ENCODE measurements at places on chromosomes 4 and X.
A peak's percentile ranks its signal among the peaks of the same experiment; 100 is the strongest.

DNA sequence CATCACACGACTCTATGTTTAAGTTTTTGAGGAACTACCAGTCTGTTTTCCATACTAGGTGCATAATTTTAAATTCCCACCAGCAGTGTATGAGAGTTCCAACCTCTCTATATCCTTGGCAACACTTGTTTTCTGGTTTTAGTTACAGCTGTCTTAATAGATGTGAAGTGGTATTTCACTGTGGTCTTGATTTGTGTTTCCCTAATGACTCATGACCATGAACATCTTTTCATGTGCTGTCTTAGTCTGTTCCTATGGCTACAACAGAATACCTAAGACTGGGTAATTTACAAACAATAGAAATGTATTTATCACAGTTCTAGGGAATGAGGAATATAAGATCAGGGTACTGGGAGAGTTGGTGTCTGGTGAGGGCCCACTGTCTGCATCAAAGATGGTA is 51.5 kb upstream of the GPR78 start:
- DNase-seq: no peak
- no peaks in the 10 kb centered on the region for H3K4me1 ChIP-seq
- H3K27ac ChIP-seq: no peak overlapping the region
- no peaks in the 10 kb centered on the region for H3K27me3 ChIP-seq
- H3K4me3 ChIP-seq: no peak overlapping the region

GRCh38 chrX:70433848-70434351 is 10.7 kb upstream of the DLG3 start:
- H3K4me1 ChIP-seq: peaks cover 2% of the 10 kb centered on the region
- H3K27me3 ChIP-seq: no peaks in the 10 kb centered on the region
- H3K4me3 ChIP-seq: peak overlapping the region; percentile 72
- peaks cover 3% of the 10 kb centered on the region for H3K36me3 ChIP-seq

DNA sequence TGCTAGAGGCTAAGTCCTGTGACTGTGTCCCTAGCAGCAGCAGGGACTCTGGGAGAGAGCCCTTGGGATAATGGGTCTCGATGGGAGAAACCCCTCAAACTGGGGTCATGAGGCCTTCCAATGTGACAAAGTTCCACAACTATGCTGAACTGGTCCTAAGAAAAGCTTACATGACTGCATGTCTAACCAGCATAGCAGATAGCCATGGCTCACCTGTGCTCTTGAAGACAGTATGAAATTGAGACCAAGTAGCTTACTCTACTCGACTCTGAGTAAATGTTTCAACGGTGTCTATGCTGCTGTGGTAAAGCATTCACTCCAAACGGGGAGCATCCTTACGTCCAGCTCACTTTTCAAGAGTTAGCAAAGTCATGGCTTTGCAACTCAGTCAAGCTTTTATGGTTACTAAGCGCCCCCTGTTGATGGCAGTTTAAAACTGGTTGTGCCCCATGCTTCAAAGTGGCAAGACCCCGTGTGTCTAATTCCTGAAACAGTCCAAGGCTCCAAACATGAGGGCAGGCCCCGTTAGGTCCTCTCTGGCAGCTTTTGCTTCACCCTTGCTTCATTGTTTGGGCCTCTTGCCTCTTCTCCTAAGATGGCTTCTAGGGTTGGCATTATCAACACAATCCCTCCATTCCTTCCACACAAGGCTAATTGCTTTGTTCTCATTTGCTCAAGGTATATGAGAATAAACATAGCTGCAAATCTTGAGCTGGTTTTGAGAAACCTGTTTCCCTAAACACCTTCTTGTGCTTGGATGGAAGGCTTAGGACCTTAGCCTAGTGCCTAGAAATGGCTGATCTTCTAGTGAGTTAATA is 46.6 kb downstream of the CCNG2 start:
- H3K4me3 ChIP-seq: no peak overlapping the region
- no peaks in the 10 kb centered on the region for H3K36me3 ChIP-seq
- no peaks in the 10 kb centered on the region for H3K27me3 ChIP-seq
- peak; percentile 67 for DNase-seq
- no peak overlapping the region for H3K27ac ChIP-seq

DNA sequence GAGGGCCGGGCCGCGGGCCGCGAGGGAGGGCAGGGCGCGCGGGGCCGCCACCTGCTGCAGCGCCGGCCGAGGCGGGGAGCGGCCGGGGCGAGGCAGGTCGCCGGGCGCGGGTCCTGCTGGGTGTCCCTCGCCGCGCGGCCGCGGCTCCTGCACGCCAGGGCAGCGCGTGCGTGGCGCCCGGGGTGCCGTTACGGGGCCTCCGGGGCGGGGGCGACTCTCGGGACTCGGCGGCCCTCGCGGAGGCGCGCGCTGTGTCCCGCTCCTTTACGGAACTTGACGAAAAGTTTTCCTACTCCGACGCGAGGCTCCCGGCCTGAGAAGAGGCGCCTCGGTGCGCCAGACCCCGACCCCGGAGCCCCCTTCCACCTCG is 329 bp downstream of the TBC1D14 start:
- H3K27ac ChIP-seq: no peak overlapping the region
- H3K27me3 ChIP-seq: no peaks in the 10 kb centered on the region
- H3K36me3 ChIP-seq: no peaks in the 10 kb centered on the region
- no peak for DNase-seq
- H3K4me3 ChIP-seq: peak overlapping the region; percentile 93
- peaks cover 10% of the 10 kb centered on the region for H3K4me1 ChIP-seq

- no peaks in the 10 kb centered on the region for H3K4me1 ChIP-seq
- H3K27me3 ChIP-seq: no peaks in the 10 kb centered on the region
- DNase-seq: no peak
Observed at GRCh38 chr4:6502747-6503465, 30.5 kb upstream of the PPP2R2C start.

GRCh38 chrX:135581496-135581895 is 61.0 kb downstream of the INTS6L start:
- H3K4me1 ChIP-seq: no peaks in the 10 kb centered on the region
- DNase-seq: no peak
- no peaks in the 10 kb centered on the region for H3K27me3 ChIP-seq
- no peaks in the 10 kb centered on the region for H3K36me3 ChIP-seq
- H3K27ac ChIP-seq: no peak overlapping the region
- H3K4me3 ChIP-seq: no peak overlapping the region

DNA sequence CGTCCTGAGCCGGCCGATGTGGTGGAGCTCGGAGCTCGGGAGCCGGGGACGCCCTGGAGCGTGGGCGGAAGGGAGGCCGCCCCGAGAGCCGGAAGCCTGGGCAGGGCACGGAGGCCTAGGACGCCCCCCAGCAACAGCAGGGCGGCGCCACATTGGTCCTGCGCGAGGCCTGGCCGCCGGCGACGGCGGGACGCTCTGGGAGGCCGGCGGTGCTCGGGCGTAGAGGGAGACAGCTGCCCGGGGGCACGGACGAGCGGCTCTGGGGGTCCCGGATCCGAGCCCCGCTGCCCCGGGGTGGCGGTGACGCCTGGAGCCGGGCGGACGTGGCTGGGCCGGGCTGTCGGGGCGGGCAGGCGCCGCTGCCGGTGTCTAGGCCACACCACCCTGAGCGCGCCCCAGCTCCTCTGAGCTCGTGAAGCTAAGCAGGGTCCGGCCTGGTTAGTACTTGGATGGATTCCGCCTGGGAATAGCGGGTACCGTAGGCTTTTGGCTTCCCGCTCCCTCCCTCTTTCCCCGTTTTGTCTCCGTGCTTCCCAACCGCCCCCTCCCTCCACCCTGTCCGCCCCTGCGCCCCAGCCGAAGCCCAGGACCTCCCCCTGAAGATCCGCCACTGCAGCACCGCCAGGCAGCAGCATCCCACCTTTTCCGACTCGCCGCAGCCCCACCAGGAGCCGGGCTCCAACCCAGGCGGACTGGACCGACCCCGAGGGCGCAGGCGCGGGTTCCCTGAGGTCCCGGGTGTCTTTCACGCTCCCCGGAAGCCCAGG is 12.1 kb downstream of the FRG2 start:
- no peaks in the 10 kb centered on the region for H3K36me3 ChIP-seq
- peak overlapping the region; percentile 50 for H3K4me3 ChIP-seq
- DNase-seq: no peak
- H3K4me1 ChIP-seq: peaks cover 1% of the 10 kb centered on the region

DNA sequence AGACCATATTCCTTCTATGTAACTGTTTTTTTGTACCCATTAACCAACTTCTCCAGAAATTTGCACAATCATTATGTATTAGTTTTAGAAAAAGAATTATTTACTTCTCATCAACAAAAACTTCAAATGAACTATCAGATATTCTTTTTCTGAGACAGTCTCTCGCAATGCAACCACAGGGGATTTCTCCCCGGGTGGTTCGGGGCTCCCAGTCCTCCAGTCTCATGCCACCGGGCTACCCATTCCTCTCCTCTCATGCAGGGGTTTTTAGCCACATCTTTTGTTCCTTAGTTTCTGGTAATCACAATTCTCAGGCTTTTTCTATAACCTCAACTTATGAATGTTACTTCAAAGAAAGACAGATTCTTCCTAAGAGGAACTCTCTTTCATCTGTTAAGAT is 46.6 kb upstream of the CLNK start:
- H3K4me3 ChIP-seq: no peak overlapping the region
- no peaks in the 10 kb centered on the region for H3K4me1 ChIP-seq
- DNase-seq: no peak
- H3K36me3 ChIP-seq: no peaks in the 10 kb centered on the region
- H3K27me3 ChIP-seq: no peaks in the 10 kb centered on the region

- H3K4me3 ChIP-seq: no peak overlapping the region
- no peak overlapping the region for H3K27ac ChIP-seq
- no peaks in the 10 kb centered on the region for H3K36me3 ChIP-seq
- DNase-seq: no peak
- H3K4me1 ChIP-seq: no peaks in the 10 kb centered on the region
Observed at GRCh38 chr4:43564591-43564990, 672.1 kb downstream of the GRXCR1 start.

GRCh38 chrX:85026170-85026569 is 22.5 kb downstream of the APOOL start:
- H3K4me3 ChIP-seq: no peak overlapping the region
- no peaks in the 10 kb centered on the region for H3K4me1 ChIP-seq
- no peak for DNase-seq

All from iPS DF 6.9 (cell line).